Cardiac fibroblast (primary cell): ENCODE measurements at places on chromosomes 12 and 14.

- peak; percentile 70 for DNase-seq
Measured at GRCh38 chr12:90854136-90854689, 100.8 kb downstream of the CCER1 start.

GRCh38 chr12:75177997-75178396 is 31.6 kb downstream of the KCNC2 start:
- peak; percentile 93 for DNase-seq

DNA sequence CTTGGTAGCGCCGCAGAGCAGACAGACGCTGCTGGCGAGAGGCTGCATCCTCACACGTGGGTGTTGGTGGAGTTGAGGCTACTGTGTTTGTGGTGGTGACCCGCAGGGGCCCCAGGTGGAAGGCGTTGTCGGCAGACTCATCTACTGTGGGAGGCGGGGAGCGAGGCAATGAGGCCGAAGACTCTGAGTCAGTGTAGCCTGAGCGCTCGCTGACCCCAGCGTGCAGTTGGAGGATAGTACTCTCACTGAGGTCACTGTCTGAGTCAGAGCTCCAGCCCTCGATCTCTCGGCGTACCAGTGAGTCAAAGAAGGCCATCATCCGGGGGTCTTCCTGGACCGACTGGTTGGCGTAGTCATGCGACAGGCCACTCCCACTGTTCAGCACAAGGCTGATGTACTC is 76.0 kb upstream of the ACTN1 start:
- peak; percentile 96 for DNase-seq

GRCh38 chr12:118981285-118982211 is at the start of gene SRRM4:
SRRM4 (plus strand) TSS chr12:118981541; CDS start chr12:118981883, 342 bp downstream.
- no peak for DNase-seq

- DNase-seq: no peak
Measured at GRCh38 chr12:57754411-57755193, at the start of gene MARCHF9. MARCHF9 (plus strand) TSS chr12:57755103; CDS start chr12:57755529, 426 bp downstream.

DNA sequence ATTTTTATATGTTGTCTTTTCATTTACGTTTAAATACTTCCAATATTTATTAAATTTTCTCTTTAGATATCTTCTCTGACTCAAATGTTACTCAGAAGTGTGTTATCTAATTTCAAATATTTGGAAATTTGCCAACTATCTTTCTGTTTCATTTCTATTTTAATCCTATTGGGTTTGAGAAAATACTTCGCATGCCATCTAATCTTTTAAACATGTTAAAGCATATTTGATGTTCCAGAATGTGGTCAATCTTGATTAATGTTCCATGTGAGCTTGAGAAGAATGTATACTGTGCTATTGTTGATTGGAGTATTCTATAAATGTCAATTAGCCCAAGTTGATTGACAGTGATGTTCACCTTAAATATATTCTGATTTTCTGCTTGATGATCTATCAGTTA is 11.9 kb upstream of the DCN start:
- peak; percentile 61 for DNase-seq
